ENCODE measurements at places on chromosomes 5 and 9.

DNA sequence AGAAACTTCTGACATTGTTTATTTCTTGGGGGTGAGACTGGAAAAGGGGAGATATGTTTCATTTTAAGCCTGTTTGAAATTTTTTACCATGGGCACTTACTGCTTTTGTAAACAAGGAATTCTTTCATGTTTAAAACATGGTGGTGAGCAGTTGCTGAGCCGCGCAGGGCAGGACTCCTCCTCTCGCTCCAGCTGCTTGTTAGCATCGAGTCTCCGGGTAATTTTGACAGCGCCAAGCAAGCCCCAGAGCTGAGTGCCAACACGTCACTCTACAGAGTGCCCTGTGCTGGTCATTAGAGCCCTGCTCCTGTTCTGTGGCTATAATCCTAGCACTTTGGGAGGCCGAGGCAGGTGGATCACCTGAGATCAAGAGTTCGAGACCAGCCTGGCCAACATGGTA lies 116.5 kb upstream of the MSX2 start:
- H3K27ac ChIP-seq, result no peak overlapping the region
- H3K4me1 ChIP-seq, result no peaks in the 10 kb centered on the region
- no peak overlapping the region for H3K4me3 ChIP-seq
- DNase-seq, result no peak
- H3K36me3 ChIP-seq, result no peaks in the 10 kb centered on the region
- H3K27me3 ChIP-seq, result no peaks in the 10 kb centered on the region

GRCh38 chr9:101140764-101141163 lies 112.2 kb downstream of the PLPPR1 start:
- no peak overlapping the region for H3K4me3 ChIP-seq
- H3K36me3 ChIP-seq, result no peaks in the 10 kb centered on the region
- no peak overlapping the region for H3K27ac ChIP-seq
- H3K4me1 ChIP-seq, result no peaks in the 10 kb centered on the region
- no peaks in the 10 kb centered on the region for H3K27me3 ChIP-seq

DNA sequence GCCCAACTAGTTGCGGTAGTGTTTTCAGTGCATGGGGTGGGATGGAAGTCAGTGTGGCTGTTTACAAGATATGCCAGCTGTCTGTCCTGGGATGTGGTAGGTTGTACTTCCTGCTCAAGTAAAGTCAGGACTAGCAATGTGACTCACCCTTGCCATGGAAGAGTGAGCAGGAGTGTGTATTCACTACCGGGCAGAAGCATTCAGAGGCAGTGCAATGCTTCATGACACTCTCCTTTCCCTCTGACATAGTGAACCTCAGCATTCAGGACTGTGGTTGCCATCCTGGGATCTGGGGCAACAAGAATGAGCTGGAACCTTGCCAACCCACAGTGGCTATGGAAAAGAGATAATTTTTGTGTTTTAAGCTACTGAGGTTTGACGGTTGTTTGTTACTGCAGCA lies 68.9 kb downstream of the BOD1 start:
- DNase-seq, result no peak
- H3K27ac ChIP-seq, result no peak overlapping the region
- no peaks in the 10 kb centered on the region for H3K4me1 ChIP-seq
- H3K36me3 ChIP-seq, result no peaks in the 10 kb centered on the region
- no peak overlapping the region for H3K4me3 ChIP-seq

DNA sequence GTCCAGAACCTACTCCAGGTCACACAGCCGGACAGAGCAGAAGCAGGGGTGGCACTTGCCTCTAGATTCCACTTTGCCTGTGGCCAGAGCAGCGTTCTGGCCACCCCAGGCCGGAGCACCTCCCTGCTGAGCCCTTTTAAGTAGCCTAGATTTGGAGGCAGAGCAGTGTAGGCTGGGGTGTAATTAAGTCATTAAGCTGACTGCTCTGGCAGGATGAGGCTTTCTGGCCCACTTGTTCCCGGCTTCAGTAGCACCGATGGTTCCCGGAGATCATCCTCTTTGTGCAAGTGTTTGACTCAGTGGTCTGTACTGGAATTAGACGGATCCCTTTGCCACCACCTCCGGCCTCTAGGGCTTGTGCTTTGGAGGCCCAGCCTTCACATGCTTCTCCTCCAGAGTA lies 281.9 kb upstream of the ANKRD55 start:
- H3K4me3 ChIP-seq, result no peak overlapping the region
- H3K27me3 ChIP-seq, result no peaks in the 10 kb centered on the region
- no peaks in the 10 kb centered on the region for H3K4me1 ChIP-seq
- H3K27ac ChIP-seq, result no peak overlapping the region
- DNase-seq, result no peak

Data from ovary (tissue), 10 donors.